Cardiac fibroblast (primary cell): ENCODE measurements at places on chromosomes 12 and 14.

DNA sequence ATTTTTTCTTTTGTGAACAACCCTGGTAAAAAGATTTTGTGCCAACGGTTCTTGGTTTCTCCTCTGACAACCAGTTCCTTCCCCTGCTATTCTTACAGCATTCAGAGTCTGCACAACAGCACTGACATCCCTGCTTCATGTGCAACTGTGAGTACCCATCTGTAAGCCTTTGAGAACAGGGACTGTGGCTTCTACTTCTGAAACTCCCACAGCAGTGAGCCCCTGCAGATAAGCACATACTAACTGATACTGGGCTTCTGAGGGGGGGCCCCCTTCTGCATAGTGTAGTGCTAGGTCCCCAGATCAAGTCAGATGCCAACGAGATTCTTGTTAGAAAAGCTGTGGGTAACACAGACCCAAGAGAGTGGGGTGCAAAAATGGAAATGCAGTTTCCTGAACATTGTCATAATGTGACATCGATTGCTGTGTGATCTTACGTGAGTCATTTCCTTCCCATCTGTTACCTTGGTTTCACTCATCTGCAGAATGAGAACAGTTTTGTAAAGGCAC, 11.1 kb upstream of the NINJ2 start:
- peak; percentile 22 for DNase-seq

DNA sequence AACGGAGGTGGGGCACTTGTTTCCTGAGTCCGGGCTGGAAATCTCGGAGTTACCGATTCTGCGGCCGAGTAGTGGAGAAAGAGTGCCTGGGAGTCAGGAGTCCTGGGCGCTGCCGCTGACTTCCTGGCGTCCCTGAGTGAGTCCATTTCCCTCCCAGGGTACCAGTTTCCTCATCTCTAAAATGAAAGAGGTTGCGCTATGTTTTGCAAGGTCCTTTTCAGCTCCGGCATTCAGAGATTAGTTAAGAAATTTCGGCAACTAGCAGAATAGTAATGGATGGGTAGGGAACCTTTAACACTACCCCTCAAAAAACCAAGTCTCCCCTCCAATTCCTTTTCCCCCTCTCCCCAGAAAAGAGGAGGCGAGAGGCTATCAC, 724 bp downstream of the BLOC1S1 start:
- no peak for DNase-seq

DNA sequence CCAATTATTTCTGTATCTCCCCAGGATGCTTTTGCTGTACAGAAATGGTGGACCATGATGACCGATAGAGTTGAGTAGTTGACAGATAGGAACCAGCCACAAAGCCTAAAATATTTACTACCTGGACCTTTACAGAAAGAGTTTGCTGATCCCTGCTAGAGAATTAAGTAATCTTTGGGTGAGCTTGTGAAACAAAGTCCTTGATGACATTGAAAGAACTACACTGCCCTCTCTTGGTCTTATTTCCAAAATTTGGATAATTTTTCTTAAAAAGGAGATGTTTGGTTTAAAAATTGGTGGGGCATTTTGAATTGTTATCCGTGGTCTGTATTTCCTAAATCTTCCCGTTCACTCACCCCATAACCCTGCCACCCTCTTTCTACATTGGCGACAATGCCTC, 13.7 kb upstream of the TCTN1 start:
- peak; percentile 84 for DNase-seq

DNA sequence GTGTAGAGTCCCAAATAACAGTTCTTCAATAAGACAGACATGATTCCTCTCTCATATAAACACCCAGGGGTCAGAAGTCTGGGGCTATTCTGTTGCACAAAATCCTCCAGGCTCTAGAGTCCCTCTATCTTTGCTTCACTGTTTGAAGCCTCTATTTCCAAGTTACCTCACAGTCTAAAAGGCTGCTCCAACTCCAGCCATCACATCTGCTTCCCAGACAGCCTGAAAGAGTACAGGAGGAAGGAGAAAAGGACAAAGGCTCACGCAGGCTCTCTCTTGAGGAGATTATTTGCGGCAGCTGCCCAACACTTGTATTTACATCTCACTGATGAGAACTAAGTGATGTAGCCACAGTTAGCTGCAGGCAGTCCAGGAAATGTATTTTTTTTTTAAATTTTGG, 6.4 kb downstream of the PAPLN start:
- DNase-seq, result no peak

- DNase-seq, result no peak
Observed at GRCh38 chr14:98731286-98731685, 540.7 kb downstream of the BCL11B start.

- DNase-seq, result no peak
Observed at GRCh38 chr12:63980211-63980610, 135.7 kb downstream of the SRGAP1 start.

DNA sequence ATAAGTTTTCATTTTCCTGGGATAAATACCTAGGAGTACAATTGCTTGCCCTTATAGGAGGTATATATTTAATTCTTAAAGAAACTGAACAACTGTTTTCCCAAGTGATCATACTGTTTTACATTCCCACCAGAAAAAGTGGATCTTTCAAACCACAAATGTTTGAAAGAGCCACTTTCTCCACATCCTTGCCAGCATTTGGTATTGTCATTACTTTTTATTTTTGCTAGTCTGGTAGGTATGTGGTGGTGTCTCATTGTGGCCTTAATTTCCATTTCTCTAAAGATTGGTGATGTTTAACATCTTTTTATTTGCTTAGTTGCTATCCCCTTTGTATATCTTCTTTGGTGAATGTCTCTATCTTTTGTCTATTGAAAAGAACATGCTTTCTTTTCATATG, 50.6 kb downstream of the CCDC91 start:
- DNase-seq, result no peak

GRCh38 chr12:121858662-121859572, at the start of gene HPD:
HPD (minus strand) TSS chr12:121858859; CDS start chr12:121858823, 36 bp downstream.
- DNase-seq, result peak; percentile 93

GRCh38 chr12:93804392-93805179, 127.4 kb downstream of the CRADD start:
- DNase-seq, result no peak

- no peak for DNase-seq
Observed at GRCh38 chr14:90747909-90748308, 68.3 kb downstream of the TTC7B start.

DNA sequence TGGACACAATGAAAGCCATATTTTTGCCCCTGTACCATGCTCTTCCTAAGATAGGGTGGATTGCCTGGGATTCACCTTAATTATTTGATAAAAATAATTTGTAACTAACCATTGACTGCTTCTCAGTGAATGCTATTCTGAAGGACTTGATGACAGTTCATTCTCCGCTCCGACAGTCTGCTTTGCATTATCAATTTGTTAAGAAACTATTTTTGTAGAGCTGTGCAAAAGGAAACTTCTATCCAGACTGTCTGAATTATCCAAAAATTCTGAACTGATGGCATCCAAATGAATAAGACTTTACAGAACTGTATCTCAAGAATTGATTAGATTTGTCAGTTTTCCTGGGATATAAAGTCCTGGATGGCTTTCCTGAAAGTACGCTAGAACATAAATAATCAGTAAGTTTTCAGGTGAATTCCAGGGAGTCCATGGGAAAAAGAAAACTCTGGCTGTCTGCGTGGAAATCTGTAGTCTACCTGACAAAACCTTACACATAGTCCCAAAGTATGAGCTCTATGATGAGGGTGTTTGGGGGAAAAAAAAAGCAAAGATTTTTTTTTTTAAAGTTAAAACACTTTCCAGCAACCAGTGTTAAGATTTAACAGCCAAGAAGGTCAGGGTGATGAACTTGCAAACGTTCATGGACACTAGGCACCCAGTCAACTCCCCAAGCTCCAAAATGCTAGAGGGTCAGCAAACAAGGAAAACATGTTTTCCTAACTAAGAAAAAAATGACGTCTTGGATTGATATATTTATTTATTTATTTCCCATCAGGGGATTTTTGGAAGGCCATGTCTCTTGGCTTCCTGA, 291.1 kb upstream of the TBX3 start:
- DNase-seq, result no peak

GRCh38 chr12:32444895-32445294, 45.5 kb downstream of the FGD4 start:
- peak; percentile 84 for DNase-seq

GRCh38 chr12:56134897-56135296, 6.8 kb downstream of the ESYT1 start:
- DNase-seq, result no peak

DNA sequence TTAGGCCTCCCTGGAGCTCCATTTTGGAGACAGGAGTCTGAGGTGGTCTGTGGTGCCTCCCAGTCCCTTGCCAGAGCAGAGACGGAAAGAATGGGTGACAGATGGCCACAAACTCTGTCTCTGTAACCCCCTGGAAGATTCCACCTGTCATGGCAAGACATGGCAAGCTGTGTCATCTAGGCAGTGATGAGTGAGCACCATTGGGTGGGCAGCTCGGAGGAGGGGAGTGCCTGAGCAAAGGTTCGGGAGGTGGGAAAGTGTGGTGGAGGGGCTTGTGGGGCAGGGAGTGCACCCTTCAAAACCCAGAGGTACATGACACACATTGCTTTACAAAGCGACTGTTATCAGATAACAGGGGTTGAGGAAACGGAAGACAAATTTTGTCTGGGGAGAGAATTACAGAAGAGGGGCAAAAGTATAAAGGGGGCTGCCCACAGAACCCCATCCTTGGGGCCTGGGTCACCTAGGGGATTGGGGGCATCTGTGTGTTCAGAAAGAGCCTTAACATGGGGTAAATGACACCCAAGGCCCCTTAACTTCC, 3.5 kb downstream of the RIN3 start:
- DNase-seq, result no peak

GRCh38 chr14:104215706-104216334, 77.4 kb downstream of the KIF26A start:
- DNase-seq, result no peak

DNA sequence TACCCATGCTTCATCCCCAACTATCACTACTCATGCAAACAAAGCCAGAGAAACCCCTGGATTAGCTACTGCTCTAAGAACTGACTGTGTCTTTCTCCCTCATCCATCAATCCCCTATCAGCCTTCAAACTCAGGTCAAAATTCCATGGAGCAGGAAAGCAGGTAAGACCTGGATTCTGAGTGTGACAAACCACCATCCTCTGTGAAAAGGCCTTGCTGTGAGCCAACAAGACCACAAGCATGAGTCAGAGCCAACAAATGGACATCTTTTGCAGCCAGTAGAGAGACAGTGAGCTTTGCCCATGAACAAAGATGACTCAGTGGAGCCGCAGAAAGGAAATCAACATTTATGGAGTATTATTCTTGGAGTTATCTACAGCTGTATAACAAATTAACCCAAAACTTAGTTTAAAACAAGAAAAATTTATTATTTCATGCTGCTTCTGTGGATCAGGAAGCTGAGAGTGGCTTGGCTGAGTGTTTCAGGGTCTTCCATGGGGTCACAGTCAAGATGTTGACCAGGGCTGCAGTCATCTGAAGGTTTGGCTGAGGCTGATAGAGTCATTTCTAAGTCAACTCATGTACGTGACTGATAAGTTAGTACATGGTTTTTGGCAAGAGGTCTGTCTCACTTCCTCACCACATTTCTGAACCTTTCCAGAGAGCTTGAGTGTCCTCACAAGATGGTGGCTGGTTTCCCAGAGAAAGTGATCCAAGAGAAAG, 61.1 kb downstream of the PITPNM2 start:
- peak; percentile 86 for DNase-seq

DNA sequence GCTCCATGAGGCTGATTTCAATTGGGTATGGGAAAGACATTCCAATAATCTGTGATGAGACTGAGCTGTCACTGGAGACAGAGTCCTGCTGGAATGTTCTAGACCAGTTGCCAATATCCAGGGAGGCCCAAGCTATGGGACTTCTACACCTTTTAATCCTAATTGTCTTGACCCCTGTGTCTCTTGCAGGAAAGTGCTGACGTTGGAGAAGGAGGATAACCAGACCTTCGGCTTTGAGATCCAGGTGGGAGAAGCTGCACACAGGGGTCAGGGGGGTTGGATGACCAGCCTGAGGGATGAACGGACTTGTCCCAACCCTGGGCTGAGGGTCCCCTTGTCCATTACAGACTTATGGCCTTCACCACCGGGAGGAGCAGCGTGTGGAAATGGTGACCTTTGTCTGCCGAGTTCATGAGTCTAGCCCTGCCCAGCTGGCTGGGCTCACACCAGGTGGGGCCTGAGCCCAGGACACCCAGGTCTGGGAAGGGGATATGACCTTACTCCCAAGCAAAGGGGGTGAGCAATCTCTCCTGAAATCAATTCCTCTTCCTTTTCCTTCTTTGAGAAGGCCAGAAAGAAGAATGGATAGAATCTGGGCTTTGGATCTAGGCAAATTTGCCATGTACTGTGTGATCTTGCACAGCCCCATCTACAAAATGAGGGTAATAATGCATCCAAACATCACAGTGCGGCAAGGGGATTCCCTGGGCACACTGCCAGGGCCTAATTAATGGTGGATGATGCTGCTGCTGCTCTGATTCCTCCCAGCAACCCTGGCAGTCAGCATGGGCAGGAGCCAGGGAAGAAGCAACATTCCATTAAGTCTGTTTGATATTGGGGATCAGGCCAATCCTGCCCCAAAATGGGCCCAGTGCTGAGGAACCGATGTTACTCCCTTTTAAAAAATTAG, 4.2 kb downstream of the TAMALIN start:
- DNase-seq, result no peak

DNA sequence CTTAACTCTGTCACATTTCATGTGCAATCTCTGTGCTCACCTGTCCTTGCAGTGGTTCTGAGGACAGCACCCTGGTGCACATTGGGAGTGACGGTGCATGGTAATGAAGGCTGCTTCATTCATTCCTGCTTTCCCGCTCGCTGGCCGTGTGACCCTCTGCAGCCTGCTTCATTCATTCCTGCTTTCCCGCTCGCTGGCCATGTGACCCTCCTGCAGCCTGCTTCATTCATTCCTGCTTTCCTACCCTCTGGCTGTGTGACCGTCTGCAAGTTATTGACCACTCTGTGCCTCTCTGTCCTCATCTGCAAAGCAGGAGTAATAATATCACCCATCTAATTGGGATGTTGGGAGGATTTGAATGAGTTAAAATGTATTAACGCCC, 189.1 kb upstream of the TMEM132C start:
- DNase-seq, result no peak

DNA sequence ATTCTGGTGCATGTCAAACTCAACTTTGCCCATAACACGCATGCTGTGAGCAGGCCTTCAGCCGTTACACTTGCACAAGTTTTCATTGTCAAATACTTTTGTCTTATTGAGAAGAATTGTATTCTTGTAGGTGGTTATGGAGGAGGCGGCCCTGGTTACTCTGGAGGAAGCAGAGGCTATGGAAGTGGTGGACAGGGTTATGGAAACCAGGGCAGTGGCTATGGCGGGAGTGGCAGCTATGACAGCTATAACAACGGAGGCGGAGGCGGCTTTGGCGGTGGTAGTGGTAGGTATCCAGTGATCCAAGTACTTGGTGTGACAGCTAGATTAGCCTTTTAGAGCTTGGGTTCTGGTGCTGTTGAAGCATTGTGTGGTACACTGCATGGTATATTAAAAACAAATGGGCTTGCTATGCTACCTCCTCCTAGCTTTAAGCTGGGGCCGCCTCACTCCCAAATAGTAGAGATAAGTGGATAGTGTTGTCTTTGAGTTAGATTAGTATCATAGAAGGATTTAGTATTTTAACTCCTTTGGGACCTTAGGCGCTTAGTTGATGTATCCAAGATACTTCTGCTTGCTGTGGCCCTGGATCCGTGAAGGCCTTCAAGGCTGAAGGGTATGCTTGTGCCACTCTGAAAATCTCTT, 2.5 kb downstream of the HNRNPA1 start:
- no peak for DNase-seq

- DNase-seq, result peak; percentile 36
Observed at GRCh38 chr12:121933522-121934308, 15.3 kb downstream of the CFAP251 start.
